RWPE1 (cell line): ENCODE measurements at places on chromosomes 5 and 9.

DNA sequence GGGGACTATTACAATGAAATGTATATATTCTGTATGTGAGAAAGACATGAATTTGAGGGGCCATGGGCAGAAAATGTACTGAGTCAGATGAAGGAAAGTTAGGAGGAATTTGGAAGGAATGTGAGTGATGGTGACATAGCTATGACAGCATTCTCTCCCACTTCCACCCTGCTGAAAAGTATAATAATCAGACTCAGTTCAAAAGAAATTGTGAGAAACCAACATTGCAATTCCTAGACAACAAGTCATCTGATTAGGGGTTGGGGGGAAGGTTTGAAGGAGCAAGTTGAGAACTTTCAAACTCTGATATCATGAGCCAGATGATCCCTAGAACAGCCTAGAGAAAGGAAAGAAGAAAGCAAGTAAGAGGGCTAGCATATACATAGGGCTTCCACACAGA is 370.6 kb downstream of the DMRTA1 start:
- DNase-seq = no peak

- peak; percentile 31 for DNase-seq
Measured at GRCh38 chr9:37776328-37776727, 8.5 kb downstream of the EXOSC3 start.

GRCh38 chr5:40754381-40755092 is 1.2 kb downstream of the TTC33 start:
- no peak for DNase-seq

GRCh38 chr9:15299374-15299939 is 7.6 kb downstream of the TTC39B start:
- no peak for DNase-seq

GRCh38 chr5:158064334-158065123 is 205.6 kb upstream of the CLINT1 start:
- no peak for DNase-seq
